ENCODE measurements at places on chromosomes 2 and 18. TPM values are rescaled to one million over a fixed set of nuclear protein-coding genes. Genes with fewer than 3 reads are reported as not detected.
A peak's percentile ranks its signal among the peaks of the same experiment; 100 is the strongest.

SAG gene
- total RNA-seq, result not detected

DNA sequence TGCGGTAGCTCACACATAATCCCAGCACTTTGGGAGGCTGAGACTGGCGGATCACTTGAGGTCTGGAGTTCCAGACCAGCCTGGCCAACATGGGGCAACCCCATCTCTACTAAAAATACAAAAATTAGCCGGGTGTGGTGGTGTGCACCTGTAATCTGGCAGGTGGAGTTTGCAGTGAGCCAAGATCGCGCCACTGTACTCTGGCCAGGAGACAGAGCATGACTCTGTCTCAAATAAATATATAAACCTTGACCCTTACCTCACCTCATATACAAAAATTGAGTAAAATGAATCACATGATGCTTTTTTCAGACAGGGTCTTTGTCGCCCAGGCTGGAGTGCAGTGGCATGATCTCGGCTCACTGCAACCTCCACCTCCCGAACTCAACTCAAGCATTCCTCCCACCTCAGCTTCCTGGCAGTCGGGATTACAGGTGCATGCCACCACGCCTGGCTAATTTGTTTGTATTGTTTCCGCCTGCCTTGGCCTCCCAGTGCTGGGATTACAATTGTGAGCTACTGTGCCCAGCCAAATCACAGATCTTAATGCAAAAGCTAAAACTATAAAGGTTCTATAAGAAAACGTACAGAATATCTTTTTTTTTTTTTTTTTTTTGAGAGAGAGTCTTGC, 25.3 kb downstream of the XPO1 start:
- no peak for DNase-seq

- no peak for DNase-seq
These were observed 40.6 kb upstream of the HDAC4 start for GRCh38 chr2:239441261-239442078.

SERPINB12 gene
- total RNA-seq, result 0.32 TPM

DNA sequence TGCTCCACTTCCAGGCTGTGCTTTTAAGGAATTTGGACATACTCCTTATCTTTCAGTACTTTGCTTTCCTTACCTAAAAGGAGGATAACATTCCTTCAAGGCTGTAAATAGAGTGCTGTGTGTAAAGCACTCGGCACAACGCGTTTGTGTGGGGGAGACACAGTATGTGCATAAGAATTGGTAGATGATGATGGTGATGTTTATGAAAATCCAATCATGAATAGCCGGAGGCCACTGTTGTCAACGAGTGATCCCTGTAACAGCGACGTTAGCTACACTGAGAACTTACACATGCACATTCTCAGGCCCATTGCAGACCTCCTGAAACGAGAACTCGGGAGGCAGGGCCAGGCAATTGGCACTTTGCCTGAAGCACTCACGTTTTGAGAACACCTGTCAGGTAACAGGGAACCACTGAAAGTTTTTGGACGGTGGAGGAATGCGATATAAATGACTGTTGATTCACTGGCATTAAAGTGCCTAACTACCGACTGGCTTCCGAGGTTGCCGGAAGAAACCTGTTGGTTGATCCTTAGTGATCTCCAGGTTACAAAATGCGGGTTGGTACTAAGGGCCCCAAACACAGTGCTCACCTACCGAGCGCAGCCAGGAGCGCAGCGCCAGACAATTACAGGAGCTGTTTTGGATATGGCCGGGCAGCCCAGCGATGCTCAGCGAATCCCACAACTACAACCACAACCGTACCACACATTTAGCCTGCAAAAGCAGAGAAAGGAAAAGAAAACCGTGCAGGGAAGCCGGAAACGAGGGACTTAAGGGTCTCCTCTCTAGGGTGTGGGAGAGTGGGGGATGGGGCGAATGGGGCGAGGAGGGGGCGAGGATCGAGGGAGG, 1.0 kb upstream of the MAP4K4 start:
- DNase-seq, result peak; percentile 70

GRCh38 chr2:178517496-178517895, 37.2 kb downstream of the PLEKHA3 start:
- no peak for DNase-seq

- DNase-seq, result peak; percentile 39
These were observed 2.4 kb upstream of the CHRNG start for GRCh38 chr2:232537079-232537478.

KIF1A gene
- total RNA-seq, result 0.11 TPM

DNA sequence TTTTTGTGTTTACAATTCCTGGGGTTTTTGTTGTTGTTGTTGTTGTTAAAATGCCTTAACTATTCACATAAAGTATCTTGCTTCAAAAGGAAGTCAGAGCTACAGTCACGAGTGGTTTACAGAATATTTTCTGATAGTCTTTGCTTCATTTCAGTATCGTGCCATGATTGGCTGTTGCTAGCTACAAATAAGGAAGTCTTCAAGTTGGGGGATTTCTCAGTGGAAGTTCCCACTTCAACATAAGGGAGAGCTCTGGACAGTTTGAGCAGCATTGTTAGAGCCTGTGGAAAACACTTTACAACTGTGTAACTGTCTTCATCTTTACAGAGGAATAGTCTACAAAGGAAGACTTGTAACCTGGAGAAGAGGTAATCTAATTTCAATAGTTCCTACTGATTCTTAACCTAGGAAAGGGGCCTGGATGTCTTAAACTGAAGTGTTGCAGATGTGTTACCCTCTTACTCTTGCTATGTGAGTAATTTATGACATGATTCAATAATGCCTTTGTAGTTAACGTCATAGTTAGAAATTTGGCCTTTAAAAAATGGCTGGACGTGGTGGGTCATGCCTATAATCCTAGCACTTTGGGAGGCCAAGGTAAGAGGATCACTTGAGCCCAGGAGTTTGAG, 23.4 kb upstream of the TANK start:
- DNase-seq, result no peak

DNA sequence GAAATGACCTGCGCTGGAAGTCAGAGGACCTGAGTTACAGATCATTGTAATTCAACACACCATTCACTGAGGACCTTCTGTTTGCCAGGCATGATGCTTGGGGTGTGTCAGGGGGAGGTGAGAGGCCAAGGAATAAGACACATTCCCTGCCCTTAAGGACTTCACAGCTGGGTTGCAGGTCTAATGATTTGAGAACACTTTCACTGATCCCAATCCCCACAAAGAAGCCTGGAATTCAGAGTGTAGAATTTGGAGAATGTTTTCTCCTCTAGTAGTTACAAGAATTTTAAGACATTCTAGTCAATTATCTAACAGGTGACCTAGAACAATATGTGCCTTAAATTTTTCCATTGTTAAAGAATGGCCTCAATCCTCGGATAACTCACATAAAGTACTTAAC, 322.4 kb downstream of the TNS1 start:
- no peak for DNase-seq

All from ascending aorta (tissue), 2 donors.